ENCODE measurements at places on chromosomes 1 and 21.
A peak's percentile ranks its signal among the peaks of the same experiment; 100 is the strongest.

GRCh38 chr21:36910581-36911307, 55.7 kb downstream of the HLCS start:
- no peak for DNase-seq

DNA sequence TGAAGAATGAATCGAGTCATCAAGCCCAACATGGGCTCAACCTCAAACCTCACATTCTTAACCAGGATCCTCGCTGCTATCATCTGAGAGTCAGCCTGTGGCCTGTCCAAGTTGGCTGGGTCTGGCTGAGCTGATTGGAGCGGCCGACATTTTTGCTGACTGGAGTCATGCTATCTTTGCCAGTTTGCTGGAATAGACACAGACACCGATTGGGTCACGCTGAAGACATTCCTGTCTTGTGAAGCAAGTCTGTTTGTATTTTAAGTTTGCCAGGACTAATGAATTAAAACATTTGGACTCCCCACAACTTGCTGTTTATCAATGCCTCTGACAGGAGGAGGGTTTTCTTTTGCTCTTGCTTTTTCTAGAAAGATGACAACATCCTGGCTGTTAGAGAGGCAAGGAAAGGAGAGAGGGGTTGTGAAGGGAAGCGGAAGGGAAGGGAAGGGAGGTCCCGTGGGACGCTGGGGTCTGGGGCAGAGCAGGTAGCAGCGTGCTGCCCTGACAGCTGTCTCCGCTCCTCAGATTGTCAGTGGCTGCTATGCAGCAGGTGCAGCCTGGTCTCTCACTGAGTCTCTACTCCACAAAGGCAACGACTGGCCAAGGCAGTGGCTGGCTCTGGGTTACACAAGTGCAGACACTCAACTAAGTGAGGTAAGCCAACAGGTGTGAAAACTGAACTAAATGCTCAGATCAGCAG, at the start of gene MAP3K7CL:
TSS of gene MAP3K7CL (plus strand) at position 375 of the 700 bp plus-strand sequence. CDS start 2,701 bp downstream, outside the sequence.
- no peak for DNase-seq

DNA sequence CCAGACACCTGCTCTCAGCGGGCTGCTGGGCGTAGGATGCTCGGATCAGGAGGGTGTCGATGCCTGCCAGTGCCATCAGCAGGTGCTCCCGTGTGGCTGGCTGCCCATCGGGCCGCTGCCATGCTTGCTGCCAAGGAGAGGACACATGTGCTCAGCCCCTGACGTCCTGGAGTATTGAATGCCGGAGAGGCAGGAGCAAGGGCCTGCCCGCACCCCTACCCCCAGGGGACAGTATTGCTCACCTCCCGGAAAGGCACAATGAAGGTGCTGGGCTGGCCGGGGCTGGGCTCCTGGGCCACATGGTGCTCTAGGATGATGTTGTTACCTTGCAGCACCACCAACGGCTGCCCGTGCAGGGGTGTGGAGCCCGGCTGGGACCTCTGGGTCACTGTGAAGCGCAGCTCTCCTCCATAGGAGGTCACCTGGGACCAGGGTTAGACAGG, 61.5 kb downstream of the HSPG2 start:
- DNase-seq, result no peak

GRCh38 chr21:43590194-43590593, 69.1 kb downstream of the HSF2BP start:
- no peak for DNase-seq

DNA sequence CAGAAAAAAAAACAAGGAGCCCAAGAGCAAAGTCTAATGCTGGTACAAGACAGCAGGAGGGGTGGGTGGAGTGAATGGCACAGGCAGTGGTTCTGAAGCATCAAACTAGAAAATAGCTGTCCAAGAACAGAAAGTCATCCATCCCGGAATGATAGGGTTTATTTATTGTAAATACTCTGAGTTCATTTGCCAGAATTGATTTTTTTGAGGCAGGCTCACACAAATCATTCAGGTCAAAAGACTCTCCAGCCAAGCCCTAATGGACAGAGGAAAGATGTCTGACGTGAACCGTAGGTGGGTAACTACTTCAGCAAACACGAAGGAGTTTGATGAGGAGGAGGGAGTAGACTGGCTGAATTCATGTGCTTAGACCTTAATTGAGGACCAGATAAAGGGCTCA, 13.8 kb upstream of the DISP1 start:
- DNase-seq, result no peak

DNA sequence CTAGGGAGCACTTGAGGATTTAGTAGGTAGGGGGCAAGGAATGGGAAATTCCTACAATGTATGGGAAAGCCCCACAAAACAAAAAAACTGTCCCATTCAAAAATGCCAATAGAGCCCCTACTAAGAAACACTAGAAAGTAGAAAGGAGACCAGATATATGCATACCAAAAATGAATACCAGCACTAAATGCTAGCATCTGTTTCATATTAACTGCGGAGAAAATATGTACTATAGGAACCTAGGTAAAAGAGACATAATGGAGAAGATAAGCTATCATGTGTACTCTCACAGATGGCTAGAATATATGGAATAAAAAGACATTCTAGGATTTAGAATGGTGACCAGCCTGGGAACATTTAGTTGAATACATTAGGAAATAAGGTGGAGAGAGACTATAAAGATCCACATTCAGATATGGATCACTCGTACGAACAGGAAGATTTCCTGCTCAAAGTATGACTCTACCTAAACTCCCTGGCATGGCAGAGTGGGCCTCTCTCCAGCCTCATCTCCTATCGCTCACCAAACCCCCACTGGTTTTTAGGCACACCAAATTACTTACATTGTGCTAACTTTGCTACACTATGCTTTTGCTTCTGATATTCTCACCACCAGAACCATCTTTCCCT, 18.3 kb downstream of the ZNHIT6 start:
- DNase-seq, result no peak

- no peak for DNase-seq
Measured at GRCh38 chr1:54120698-54121481, 31.9 kb downstream of the CDCP2 start.

DNA sequence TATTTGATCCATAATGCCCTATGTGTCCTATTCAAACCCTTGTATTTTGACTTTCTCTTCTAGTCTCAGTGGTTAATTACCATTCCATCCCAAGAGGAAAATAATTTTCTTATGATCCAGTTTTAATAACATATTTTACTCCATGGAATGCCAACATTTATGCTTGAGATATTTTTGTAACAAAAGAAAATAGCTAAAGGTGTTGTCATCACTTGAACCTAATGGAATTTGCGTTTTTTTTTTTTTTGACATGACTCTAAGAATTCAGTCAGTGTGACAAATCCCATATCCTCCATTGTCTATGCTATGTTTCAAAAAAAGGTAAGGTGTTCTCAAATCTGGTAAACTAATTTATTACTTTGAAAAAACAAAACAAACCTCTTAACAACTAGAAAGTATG, 324.1 kb upstream of the ADAMTS5 start:
- DNase-seq, result no peak

- peak; percentile 52 for DNase-seq
Measured at GRCh38 chr1:149962039-149962647, 25.5 kb upstream of the MTMR11 start.

DNA sequence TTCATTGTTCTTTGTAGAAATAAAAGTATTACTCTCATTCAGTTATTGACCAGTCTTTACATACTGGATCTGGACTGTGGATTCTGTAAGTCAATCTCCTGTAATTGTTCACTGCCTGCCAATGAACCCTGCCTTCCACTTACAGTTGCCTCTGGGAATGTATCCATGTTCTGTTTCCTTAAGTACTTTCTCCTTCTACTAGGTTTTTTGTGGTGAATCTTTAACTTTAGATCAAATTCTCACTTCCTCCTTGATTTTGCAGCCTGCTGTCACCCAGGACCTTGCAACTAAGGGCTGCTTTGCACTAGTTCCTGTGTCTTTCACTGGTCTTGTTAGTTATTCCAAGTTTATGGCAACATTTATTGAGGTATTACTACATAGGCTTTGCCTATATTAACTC, 28.2 kb upstream of the ANKRD13C start:
- no peak for DNase-seq

- no peak for DNase-seq
Measured at GRCh38 chr1:78211483-78212092, 165.8 kb downstream of the GIPC2 start.

DNA sequence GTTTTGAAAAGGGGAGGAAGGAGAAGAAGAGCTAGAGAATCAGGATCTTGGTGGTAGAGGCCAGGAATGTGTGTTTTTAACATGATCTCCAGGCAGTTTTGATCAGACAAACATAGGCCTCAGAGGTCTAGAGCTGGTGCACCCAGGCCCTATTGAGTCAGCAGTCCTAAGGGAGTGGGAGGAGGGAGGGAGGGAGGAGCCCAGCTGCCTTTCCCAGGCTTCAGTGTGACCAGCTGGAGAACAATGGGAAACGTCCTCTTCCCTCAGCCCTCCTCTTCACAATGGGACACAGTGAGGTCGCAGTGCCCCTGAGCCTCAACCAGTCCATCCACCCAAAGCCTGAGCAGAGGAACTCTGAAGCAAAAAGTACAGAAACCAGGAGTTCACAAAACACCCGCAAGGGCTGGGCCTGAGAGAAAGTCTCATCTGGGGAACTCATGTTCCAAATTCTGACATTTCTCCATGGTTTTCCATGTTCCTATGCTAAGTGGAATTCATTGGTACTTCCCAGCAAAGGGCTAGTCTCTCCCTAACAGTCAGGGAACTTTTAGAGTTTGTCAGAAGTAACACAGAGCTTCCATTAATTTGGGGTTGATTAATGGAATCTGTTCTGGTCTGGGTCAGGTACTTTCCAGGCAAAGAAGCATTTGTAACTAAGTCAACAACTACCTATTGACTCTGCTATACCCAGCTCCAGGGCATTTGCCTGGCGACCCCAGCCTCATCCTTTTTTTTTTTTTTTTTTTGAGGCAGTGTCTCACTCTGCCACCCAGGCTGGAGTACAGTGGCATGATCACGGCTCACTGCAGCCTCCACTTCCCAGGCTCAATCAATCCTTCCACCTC, 37.5 kb downstream of the ELAPOR1 start:
- DNase-seq, result no peak

DNA sequence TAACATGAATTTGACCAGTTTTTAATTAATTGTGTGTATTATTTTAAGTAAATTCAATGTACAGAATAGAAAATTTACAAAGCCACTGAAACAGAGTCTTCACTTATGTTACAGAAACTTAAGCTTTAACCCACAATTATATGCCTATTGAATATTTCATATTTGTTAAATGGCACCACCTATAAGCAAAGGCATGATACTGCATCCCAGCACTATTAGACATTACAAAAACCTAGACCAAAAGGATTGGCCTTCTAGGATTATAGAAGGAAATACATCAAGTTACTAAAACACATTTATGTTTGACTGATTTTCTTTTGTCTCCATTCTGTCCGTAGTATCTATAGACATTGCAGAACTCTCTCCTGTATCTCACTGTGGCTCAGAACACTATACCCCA, 578.1 kb downstream of the AJAP1 start:
- no peak for DNase-seq

GRCh38 chr1:244839656-244840055, 4.2 kb downstream of the COX20 start:
- DNase-seq, result no peak

GRCh38 chr1:63367215-63368103, at the start of gene ALG6:
Gene ALG6, plus strand, starts transcription at chr1:63367627. Its CDS starts 3,351 bp downstream, at chr1:63370978.
- DNase-seq, result peak; percentile 94

DNA sequence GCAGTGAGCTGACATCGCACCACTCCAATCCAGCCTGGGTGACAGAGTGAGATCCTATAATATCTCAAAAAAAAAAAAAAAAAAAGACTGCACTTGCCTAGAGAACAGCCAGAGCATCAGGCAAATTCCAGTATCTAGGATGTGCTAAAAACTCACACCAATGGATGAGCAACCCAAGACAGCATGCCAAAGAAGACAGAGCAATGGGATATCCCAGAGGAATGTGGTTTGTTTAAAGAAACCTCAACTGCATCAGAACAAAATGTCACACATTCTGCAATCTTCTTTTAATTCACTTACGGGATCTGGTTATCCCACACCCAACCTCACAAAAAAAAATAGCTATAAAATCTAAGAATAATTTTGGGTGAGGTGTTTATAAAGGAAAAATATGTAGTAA, 7.3 kb downstream of the KCNH1 start:
- no peak for DNase-seq

DNA sequence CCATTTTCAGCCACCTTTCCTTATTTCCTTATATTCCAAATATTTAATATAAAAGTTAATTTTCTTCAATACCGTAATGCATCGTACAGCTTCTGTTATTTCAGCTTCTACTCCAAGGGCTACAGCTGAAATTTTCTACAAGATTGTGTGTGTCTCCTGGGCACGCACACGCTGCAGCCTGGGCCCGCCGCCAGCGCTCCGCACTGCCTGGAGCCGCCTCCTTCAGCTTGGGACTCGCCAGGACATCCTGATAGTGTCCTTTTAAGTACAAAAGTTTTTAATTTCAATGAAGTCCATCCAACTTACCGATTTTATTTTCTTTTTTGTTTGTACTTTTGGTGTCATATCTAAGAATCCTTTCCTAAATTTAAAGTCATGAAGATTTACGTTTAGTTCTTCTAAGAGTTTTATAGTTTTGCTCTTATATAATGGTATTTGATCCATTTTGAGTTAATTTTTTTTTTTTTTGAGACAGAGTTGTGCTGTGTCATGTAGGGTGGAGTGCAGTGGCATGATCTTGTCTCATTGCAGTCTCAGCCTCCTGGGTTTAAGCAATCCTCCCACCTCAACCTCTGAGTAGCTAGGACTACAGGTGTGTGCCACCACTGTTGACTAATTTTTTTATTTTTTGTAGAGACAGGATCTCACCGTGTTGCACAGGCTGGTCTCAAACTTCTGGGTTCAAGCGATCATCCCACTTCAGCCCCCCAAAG, 82.8 kb downstream of the AXDND1 start:
- no peak for DNase-seq

GRCh38 chr1:237841485-237841884, 49.2 kb downstream of the ZP4 start:
- no peak for DNase-seq

- DNase-seq, result no peak
Measured at GRCh38 chr21:31429506-31429905, 85.4 kb upstream of the TIAM1 start.

- DNase-seq, result no peak
Measured at GRCh38 chr1:150118716-150119115, 31.0 kb upstream of the PLEKHO1 start.

DNA sequence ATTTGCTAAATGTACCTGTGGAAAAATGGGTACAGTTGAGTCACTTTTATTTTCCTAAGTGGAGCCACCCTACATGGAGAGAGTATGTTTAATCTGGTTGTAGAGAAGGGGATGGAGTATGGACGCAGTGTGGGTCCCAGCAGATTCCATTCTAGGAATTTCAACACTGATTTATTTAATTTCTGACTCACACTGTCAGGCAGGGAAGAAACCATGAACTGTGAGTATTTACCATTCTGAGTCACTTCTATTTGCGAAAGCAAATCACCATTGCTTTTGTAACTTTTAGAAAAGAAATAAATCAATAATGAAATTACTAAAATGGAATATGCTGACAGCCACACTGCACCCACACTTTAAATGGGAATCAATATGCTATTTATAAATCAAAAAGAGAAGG, 339.0 kb downstream of the DSCAM start:
- no peak for DNase-seq

- peak; percentile 35 for DNase-seq
Measured at GRCh38 chr1:183218971-183219615, 33.0 kb downstream of the LAMC2 start.

Measured in activated CD4-positive, alpha-beta T cell treated with anti-CD3 and anti-CD28 coated beads for 36 hours (primary cell).